Kasumi-1 (cell line): ENCODE measurements at places on chromosomes 1 and 21.

GRCh38 chr21:37582590-37582989 is 216.0 kb downstream of the DYRK1A start:
- DNase-seq, result peak; percentile 25

GRCh38 chr1:184759651-184760050 is 5.0 kb upstream of the EDEM3 start:
- DNase-seq, result no peak

DNA sequence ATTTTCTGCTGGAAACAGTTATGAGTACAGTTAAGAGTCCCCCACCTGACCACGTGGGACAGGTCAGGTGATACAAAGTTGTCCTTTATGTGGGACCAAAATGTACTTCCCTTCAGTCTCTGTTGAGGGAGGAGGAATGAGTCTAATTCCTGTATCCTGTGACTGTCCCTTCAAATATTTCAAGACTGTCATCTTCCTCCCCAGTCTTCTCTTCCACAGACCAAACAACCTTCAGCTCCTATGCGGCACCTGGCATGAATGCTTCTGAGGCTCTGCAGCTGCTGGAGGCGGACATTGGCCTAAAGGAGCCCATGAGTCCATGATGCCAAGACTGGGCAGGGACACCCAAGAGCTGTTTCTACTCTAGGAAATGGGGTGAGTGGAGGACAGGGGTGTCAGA is 72.1 kb upstream of the SIM2 start:
- no peak for DNase-seq

DNA sequence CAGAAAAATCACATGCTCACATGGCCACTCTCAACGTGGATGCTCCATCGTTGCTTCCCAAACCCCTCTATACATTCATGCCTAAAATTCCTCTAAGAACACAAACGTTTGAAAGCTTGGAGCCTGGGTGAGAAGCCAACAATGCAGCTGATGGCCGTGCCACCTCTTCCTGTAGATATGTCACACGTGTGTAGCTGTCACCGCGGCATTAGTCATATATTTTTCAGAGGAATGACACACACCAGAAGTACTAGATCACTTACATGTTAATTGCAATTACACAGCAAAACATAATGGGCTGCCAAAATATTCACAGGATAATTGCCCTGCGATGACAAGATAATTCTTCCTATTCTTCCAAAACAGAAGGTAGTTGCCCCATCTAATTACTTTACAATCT is 112.7 kb upstream of the BACE2 start:
- DNase-seq, result no peak

- no peak for DNase-seq
These were observed 207.0 kb upstream of the MAP1LC3C start for GRCh38 chr1:242205622-242206489.

DNA sequence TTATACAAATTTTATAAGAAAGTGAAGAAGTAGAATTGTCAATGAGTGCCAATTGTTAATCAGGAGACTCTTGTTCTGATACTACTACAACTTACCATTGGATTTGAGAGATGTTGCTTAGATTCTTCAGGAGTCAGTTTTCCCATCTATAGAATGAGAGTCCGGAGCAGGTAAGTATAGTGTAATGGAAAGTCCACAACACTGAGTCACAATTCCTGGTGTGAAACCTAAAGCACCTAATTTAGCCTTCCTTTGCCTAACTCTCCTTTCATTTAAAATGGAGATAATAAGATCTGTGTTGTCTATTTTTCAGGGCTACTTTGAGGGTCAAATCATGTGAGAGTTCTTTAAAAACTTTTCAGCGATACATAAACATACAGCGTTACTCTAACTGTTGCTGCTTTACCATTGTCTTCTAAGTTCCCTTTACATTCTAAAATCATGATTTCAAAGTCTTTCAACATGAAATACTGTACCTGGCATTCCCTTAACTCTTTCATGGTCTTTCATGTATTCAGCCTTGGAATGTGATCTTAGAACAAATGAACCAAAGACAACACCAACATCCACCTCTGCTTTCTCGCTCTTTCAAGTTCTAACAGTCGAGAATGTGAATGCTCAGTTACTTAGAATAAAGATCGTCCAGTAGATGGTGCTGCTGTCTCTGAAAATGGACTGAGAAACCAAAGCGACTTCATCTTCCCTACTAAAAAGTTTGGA is 90.9 kb downstream of the SLC30A10 start:
- DNase-seq, result peak; percentile 83

- no peak for DNase-seq
These were observed 28.5 kb downstream of the DENND2C start for GRCh38 chr1:114641377-114641776.

- DNase-seq, result peak; percentile 40
These were observed 61.4 kb upstream of the LAX1 start for GRCh38 chr1:203703586-203703985.

- no peak for DNase-seq
These were observed 264.2 kb downstream of the NPHP4 start for GRCh38 chr1:5727871-5728643.

DNA sequence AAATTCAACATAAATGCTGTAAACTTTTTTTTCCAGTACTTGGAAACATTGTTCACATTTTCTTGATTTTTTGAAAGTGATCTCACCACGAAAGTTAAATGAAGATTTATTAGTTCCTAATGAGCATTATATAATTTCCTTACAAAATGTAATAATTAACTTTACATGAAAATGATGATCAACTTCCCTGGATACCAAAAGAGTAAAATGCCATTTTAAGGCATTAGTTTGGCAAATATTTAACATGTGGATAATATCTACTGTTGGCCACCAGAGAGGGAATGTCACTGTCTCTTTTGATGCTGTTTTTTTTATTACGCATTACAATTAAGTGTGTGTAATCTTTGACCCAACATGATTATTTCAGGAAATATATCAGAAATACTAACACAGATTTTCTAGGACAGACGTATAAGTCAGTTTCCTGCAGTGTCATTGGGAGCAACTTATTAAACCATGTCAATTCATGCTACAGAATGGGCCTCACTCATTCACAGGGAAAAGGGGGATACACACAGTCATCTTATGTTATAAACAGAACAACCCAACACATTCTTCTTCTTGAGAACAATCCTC is 903.9 kb upstream of the ADGRL2 start:
- no peak for DNase-seq

GRCh38 chr1:201562257-201562656 is 23.3 kb downstream of the NAV1 start:
- DNase-seq, result no peak

- DNase-seq, result peak; percentile 99
These were observed 9.1 kb upstream of the RAB7B start for GRCh38 chr1:206012086-206012859.

DNA sequence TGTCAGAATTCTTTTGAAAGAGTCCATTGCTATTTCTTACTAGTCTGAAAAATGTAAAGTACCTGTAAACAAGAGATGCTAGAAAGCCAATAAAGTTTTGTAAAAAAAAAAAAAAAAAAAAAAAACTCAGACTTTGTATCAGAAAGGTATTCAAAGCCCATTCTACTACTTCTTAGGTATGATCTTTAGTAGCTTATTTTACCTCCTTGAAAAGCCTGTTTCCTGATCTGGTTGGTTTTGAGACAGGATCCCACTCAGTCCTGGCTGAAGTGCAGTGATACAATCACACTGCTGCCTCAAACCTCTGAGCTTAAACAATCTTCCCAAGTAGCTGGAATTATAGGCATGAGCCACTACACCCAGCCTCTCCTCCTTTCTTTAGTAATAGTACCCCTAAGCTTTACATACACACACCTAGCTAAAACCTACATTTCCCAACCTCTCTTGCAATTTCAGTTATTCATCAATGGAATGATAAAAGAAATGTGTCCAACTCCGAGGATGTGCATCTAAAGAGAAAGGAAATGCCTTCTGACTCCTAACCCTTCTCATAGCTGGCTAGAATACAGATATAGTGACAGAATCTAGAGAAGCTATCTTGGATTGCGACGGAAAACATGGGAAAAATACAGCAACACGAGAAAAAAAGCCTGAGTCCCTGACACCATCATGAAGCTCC is 30.6 kb downstream of the EPS15 start:
- DNase-seq, result no peak

DNA sequence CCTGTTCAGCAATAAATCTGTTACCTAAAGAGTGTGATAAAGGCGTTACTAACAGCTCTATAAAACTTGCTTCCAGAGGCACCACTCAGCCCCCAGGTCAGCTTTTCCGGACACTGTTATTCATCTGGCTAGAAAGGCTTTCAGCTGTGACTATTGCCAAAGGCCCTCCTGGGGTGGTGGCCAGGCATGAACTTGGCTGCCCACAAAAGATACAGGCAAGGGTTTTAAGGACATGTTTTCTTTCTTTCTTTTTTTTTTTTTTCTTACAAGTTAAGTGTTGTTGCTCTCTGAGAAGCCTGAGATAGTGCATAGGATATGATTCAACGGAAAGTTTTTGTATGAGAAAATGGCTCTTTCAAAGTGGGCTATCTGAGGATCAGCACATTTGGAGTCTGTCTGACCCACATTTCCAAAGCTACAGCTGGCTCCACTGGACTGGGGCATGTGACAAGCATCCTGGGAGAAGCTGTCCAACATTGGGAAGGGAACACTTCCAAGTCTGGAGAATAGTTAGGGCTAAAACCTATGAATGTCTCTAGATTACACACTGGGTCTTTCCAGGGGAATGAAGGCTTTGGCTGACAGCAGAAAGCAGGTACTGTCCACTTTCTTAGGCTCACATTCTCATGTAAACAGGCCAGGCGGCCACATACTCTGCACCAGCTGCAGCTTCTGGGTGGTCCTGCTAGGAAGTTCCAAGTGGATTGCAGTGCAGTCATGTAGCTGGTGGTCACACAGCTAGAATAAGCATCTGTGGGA is 639.7 kb downstream of the LMO4 start:
- no peak for DNase-seq

DNA sequence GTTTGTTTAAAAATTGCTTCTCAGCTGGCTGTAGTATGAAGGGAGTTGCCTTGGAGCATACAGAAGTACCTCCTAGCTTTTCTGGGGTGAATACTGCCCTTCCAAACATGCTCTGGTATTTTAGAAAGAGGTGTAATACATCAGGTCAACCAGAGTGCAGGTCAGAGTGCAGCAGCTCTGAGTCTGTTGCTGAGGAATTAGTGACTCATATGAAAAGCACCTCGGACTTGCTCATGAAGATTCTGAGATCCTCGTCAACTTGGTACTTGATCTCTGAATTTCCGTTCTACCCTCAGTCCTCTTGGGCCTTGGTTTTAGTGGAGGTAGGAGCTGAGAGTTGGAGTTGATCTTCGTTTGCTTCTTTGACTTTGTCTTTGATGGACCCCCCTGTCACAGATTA is 67.3 kb downstream of the NOS1AP start:
- no peak for DNase-seq

GRCh38 chr1:33637846-33638440 is 165.5 kb downstream of the ZSCAN20 start:
- no peak for DNase-seq

GRCh38 chr1:1120096-1120495 is 4.2 kb upstream of the C1orf159 start:
- DNase-seq, result no peak

DNA sequence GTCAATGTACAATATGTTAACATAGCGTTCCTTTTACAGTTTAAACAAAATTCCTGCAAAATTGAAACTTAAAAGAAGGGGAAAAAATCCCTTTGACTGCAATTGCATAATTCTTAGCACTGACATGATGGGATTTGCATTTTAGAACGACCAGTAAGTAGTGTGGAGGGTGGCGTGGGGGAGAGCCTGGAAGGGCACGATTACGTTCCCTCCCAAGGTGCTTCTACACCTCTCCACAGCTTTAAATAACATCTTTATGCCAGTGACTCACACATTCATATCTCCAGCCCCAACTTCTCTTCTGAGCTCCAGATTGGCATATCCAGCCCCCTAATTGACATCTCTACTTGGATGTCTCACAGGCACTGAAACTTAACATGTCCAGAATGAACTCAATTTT is 64.3 kb downstream of the OLFML3 start:
- no peak for DNase-seq

- no peak for DNase-seq
These were observed 39.2 kb downstream of the CDK18 start for GRCh38 chr1:205543351-205544301.
